T1000 (cell line): ENCODE measurements at places on chromosomes 16 and 17.

- no peak for DNase-seq
Measured at GRCh38 chr17:35588196-35588920, 1.2 kb downstream of the AP2B1 start.

- DNase-seq, result no peak
Measured at GRCh38 chr16:50643192-50643591, 37.9 kb downstream of the SNX20 start.

GRCh38 chr16:85227946-85228862 is 115.9 kb upstream of the CIBAR2 start:
- peak; percentile 31 for DNase-seq

DNA sequence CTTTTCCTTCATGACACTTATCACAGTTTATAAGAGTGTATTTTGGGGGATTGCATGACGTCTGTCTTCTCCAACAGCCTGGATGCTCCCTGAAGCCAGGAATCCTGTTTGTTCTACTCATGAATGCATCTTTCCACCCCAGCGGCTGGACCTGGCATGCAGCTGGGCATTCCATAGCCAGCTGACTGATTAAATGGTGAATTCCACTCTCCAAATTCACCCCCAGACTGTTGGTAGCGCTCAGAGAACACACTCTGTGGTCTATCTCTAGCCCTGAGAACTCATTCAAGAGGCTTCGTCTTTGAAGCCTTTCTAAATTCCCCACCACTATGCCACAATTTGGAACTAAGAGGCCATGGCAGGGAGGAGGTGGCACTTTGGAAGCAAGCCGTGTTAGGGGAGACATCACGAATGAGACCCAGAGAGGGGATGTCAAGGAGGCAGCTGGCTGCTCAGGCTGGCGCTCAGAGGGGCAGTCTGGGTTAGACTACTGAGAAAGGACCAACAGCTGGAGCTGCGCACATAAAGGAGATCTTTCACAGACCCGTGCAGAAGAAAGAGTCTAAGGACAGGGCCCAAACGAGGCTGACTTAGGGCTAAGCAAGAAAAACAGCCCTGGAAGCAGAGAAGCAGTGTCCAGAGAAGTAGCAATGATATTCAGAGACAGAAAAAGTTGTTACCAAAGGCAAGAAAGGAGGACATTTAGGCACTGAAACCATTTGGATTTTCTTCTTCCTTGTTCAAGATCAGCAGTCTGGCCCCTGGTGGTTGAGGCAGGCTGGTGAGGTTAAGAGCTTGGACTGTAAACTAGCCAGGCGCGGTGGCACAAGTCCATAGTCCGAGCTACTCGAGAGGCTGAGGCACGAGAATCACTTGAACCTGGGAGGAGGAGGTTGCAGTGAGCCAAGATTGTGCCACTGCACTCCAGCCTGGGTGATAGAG is 42.4 kb upstream of the ZNF629 start:
- no peak for DNase-seq

- no peak for DNase-seq
Measured at GRCh38 chr16:74268372-74268782, 28.2 kb upstream of the PSMD7 start.

- DNase-seq, result no peak
Measured at GRCh38 chr16:26177438-26177837, 485.7 kb downstream of the HS3ST4 start.

- DNase-seq, result no peak
Measured at GRCh38 chr17:2723997-2724783, 12.6 kb upstream of the CLUH start.

GRCh38 chr17:45380991-45381390 is 51.7 kb downstream of the ARHGAP27 start:
- no peak for DNase-seq

DNA sequence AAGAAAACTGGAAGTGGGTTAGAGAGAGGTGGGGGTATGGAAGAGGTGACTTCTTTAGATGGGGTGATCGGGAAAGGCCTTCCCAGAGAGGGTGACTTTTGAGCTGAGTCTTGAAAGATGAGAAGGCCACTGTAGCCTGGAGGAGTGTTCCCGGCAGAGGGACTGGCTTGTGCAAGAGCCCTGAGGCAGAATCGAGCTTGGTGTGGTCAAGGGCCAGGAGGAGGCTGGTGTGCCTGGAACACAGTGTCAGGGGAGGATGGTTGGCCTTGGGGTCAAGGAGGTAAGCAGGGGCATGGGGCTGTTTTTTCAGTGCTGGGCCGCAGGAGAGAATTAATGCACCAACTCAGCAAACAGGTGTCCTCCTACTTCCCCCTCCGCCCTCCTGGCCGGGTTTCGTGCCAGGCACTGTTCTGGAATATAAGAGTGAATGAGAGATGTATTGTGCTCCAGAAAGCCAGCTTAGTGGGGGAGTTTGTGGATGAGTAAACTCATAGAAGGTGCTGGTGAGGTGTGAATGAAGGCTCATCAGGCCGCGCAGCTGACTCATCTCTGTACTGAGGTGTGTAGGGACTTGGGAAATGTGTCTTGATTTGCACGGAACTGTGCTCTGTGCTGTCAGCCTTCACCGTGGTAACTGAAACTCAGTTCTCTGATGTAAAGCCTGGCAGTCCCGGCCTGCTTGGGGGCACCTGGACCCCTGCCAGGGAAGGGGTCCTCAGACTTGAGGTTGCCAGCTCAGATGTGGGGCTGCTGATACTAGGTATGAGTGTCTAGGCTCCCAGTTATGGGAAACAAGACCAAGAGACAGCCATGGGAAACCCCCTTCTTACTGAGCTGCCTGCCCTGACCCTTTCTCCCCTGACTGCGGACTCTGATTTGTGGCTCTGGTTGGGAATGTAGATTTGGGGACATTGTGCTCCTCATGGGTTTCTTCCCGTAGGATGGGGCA is 15.3 kb downstream of the KSR1 start:
- peak; percentile 82 for DNase-seq

GRCh38 chr17:42819939-42820535 is 4.0 kb downstream of the BECN1 start:
- no peak for DNase-seq

DNA sequence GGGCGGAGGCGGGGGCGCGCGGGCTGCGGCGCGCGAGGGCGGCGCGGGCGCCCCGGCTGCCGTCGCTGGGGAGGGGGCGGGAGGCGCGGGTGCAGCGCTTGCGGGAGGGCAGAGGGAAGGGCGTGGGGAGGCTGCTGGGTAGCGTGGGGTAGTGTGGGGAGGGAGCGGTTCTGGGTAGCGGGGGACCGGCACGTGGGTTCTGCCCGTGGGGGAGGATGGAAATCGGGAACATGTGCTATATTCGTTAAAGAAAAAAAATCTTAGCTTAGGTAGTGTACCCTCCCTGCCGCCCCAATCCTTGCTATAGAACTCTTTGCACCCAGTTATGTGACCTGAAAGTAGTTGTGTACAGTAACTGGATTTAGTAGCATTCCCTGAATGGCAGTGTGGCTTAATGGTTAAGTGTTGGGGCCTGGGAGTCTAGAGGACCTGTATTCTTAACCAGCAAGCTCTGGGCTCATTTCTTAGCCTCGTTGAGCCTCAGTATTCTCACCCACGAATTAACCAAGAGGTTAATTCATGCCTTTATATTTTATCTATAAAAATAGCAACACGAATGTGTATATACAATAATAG is 646 bp downstream of the RABEP1 start:
- no peak for DNase-seq

- no peak for DNase-seq
Measured at GRCh38 chr16:90020260-90020837, 1.1 kb upstream of the DBNDD1 start.

DNA sequence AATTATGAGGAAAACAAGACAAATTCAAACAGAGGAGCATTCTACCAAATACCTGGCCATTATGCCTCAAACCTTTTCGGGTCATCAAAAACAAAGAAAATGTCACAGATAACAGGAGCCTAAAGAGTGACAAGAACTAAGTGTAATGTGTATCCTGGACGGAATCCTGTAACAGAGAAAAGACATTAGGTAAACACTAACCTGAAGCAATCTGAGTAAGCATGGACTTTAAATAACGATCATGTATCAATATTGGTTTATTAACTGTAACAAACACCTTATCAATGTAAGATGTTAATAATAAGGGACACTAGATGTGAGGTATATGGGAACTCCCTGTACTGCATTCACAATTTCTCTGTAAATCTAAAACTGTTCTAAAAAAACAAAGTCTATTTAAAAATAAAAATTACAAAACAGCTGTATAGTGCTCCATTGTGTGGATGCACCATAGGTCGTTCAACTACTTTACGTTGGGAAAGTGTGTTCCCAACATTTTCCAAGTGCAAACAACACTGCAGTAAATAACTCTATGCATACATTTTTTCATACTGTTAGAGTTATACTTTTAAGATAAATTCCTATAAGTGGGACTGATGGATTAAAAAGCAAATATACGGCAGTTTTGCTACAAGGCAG is 14.8 kb downstream of the CMC2 start:
- DNase-seq, result no peak

- DNase-seq, result no peak
Measured at GRCh38 chr16:88339930-88340754, 42.6 kb upstream of the ZNF469 start.

DNA sequence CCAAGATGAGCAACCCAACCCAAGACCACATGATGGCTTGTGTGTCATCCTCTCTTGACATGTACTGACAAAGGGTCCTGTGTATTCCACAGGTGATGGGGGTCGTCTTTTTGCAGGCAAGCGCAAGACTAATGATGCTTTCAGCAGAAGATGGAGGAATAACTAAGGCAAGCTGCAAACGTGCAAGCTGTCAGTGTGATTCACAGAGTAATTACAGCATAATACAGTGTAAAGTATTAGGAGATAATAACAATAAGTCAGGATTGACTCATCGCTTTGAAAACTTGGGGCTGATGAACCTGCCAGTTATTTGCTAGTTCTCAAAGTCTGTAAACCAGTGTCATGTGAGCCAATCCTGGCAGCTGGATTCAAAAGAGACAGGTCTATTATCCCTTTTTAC is 41.6 kb upstream of the ASIC2 start:
- DNase-seq, result no peak

DNA sequence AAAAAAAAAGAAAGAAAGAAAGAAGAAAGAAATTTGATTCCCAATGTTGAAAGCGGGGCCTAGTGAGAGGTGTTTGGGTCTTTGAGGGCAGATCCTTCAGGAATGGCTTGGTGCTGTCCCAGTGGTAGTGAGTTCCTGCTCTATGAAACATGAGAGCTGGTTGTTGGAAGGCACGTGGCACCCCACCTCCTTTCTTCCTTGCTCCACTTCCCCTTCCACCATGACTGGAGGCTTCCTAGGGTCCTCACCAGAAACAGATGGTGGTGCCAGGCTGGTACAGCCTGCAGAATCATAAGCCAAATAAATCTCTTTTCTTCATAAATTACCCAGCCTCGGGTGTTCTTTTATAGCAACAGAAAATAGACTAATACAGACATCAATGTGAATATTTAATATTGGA is 147.3 kb upstream of the KCNJ18 start:
- DNase-seq, result no peak

DNA sequence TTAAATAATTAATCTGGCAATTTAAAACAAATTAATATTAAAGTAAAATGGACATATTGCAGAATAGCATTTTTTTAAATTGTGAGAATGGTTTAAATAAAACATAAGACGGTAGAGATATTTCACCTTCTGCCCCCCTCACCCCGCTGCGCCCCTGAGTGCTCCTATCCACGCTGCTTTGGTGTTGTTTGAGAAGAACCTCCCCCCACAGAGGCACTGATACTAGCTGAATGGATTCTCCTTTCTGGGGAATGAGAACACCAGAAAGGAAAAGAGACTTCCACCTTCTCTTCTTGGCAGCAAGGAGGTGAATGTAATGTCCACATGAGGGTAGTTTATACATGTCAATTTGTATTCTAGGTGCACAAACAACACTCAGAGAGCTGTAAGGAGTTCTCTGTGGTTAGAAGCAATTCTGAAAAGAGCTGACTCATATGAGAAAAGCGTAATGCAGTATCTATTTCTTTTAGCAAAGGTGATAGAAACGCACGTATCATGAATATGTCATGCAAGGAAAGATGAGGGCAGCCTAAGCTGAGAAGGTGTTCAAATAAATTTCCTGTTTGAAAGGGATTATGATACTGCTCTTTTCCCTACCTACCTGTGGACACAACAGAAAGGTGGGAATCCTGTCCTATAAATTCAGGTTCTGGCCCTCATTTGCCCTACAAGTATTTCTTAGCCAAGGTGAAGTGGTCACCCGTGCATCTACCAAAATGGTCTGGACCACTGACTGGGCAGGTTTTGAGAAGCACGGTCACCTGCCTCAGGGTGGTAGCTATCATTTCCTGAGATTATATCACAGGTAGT is 126.9 kb downstream of the PARN start:
- DNase-seq, result no peak

GRCh38 chr16:1770328-1771187 is 785 bp downstream of the NME3 start:
- peak; percentile 35 for DNase-seq

DNA sequence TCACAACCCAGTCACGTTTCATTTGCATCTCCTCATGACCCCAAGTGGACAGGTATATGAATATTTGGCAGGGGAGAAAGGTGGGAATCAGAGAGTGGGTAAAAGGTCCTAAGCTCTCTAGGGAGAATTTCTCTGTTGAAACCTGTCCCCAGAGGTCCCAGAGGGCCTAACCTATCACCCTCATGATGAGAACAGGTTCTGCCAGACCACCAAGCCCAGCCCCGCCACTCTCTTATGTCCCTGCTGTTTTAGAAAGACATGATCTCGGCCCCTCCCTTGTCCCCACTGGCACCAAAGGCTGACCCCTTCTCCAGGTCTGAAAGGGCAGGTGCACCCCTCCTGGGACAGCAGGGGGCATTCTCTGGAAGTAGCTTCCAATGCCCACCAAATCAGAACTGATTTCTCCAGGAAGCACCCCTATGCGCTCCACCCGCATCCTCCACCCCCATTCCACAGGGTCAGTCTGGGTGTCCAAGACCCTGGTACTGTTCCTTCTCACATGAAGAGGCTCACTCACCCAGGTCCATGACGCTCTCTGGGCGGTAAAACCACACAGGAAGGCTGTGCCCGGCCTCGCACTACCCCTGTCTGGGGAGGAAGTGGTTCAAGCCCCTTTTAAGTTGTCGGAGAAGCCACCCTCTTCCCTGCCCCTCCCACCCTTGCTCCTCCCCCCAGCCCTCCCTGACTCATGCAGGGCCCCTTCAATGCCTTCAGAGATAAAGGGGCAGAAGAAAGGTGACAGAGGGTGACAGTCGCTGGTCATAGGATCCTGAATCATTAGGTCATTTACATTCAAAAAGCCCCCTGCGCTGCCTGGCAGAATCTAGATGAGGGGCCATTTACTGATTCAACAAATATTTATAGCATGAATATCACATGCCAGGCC is at the start of gene CCR7:
Gene CCR7, minus strand, starts transcription at position 590 of the 886 bp plus-strand sequence. Its CDS starts 63 bp downstream, at position 527.
- no peak for DNase-seq

GRCh38 chr17:80106176-80106575 is 4.8 kb downstream of the GAA start:
- no peak for DNase-seq

DNA sequence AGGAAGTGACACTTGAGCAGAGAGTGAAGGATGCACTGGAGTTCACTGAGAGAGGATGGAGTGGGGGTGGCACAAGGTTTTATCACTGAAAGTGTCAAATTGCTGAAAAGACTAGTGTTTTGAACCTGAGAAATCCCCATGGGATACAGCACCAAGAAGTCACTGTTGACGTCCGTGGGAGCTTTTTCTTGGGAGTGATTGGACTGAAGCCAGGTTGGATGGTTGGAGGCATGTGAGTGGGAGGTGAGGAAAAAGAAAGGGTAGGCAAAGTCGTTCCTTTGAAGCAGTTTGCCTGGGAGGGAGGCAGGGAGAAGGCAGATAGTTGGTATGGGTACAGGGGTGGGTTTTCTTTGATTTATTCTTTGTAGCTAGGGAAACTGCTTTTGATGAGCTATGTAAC is 39.9 kb upstream of the SDK2 start:
- no peak for DNase-seq
